Endothelial cell of coronary artery (primary cell): ENCODE measurements at places on chromosomes 1 and 21. TPM values are rescaled to one million over a fixed set of nuclear protein-coding genes. Genes with fewer than 3 reads are reported as not detected.

Gene FAM229A
- total RNA-seq = 0.81 and 1.6 TPM in 2 replicates

Gene SLC25A34
- total RNA-seq = 0.18 and 0.38 TPM in 2 replicates

Gene SLC44A5
- total RNA-seq = 6.4 and 9.1 TPM in 2 replicates

Gene SELENBP1
- 5.5 and 12.2 TPM in 2 replicates for total RNA-seq

Gene KRTAP13-2
- total RNA-seq = not detected in 2 replicates

Gene OR2W3
- not detected in 2 replicates for total RNA-seq

Gene S100A8
- total RNA-seq = not detected in 2 replicates

Gene TTC22
- not detected in 2 replicates for total RNA-seq

Gene VAMP3
- 82.6 and 94.8 TPM in 2 replicates for total RNA-seq

Gene SLC30A2
- not detected in 2 replicates for total RNA-seq

Gene POU3F1
- not detected in 2 replicates for total RNA-seq

Gene AMY1C
- total RNA-seq = not detected in 2 replicates

Gene GAS5
- total RNA-seq = 439 and 469 TPM in 2 replicates

Gene SPATA1
- 0.45 and 1.0 TPM in 2 replicates for total RNA-seq

Gene CFHR1
- 0.28 TPM in 1 of 2 replicates, not detected in the other for total RNA-seq

Gene GCSAML
- total RNA-seq = not detected in 2 replicates

Gene TCP10L
- 0.09 and 0.28 TPM in 2 replicates for total RNA-seq

Gene NCAM2
- total RNA-seq = 0.38 and 0.90 TPM in 2 replicates

Gene DNASE2B
- total RNA-seq = not detected in 2 replicates

Gene PLCH2
- total RNA-seq = under 0.01 and 0.09 TPM in 2 replicates

Gene BLACAT1
- total RNA-seq = under 0.01 TPM in 1 of 2 replicates, not detected in the other

Gene FAAH
- total RNA-seq = 0.27 and 0.75 TPM in 2 replicates

Gene CNKSR1
- total RNA-seq = 0.28 TPM in 1 of 2 replicates, not detected in the other

Gene TCHH
- total RNA-seq = under 0.01 TPM in 1 of 2 replicates, not detected in the other
